ENCODE measurements at places on chromosomes 2 and 18.

DNA sequence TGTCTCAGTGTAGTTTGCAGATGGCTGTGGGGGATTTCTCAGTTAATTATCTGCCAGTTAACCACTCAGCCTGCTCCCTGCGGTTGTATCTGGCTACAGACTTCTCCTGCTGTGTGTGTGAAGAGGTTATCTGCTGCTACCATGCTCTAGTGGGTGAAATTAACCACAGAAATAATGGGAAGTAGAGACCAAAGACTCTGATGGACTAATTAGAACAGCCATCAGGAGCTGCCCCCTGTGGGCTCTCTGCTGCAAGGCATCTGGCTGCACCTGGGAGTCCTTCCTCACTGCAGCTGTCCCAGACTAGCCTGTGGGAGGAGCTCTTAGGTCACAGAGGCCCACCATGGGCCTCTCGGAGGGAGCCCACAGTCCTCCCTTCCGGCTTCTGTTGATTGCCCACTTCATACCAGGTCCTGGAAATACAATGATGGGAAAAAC, 66.6 kb downstream of the CTIF start:
- DNase-seq = no peak

DNA sequence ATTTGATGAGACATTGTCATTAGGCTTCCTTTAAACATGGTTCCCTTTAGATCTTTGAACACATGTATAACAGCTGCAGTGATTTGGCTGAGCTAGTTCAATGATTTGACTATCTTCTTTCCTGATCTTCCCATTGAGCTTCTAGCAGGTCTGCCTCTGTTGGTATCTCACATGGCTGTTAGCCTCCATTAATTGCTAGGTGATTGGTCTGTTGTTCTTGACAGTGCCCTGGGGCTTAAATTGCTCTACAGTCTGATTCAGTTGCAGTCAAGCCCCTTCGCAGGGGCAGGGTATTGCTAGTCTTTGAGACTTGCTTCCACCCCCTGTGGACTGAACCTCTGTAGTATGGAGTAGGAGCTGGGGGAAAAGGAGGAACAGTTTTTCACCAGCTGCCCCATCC, 24.1 kb downstream of the SKA1 start:
- no peak for DNase-seq

- DNase-seq = peak; percentile 40
Observed at GRCh38 chr2:45974056-45974455, 322.6 kb downstream of the PRKCE start.

DNA sequence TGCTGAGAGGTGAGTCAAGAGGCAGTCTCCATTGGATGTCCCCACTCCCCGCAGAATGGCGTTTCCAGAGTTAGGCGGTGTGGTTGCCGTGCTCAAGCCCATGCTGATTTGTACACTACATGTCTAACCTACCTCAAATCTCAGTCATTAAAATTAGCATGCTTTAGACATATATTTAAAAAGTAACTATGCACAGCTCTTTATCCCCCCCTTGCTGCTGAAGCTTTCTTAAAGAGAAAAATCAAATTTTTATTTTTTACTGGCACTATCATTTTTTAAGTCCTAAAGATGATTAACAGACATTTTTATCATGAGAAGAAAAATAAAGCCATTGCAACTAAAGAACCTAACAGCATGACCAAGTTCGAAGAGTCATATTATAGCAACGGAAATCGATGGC, 42.9 kb downstream of the BOLA3 start:
- DNase-seq = no peak

DNA sequence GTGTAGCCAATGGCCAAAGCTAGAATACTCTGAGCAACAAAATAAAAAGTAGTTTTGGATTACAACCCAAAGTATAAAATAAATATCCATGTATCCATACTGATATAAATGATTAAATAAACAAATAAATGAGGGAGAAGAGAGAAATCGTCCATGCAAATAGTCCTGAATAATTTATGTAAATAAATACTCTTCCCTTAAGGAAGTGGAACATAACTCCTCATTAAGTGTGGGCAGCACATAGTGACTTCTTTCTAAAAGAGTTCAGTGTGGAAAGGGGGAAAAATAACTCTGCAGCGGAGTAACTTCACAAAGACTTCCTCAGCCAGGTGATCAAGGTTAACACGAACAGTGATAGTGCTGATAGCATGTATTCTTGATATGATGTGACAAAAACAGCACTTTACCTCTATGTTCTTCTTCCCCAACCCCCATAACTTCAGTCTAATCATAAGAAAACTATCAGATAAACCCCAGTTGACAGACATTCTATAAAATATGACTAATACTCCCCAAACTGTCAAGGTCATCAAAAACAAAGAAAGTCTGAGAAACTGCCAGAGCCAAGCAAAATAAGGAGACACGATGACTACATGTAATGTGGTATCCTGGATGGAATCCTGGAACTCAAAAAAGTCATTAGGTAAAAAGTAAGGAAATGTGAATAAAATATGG, 30.7 kb downstream of the METTL8 start:
- DNase-seq = no peak

DNA sequence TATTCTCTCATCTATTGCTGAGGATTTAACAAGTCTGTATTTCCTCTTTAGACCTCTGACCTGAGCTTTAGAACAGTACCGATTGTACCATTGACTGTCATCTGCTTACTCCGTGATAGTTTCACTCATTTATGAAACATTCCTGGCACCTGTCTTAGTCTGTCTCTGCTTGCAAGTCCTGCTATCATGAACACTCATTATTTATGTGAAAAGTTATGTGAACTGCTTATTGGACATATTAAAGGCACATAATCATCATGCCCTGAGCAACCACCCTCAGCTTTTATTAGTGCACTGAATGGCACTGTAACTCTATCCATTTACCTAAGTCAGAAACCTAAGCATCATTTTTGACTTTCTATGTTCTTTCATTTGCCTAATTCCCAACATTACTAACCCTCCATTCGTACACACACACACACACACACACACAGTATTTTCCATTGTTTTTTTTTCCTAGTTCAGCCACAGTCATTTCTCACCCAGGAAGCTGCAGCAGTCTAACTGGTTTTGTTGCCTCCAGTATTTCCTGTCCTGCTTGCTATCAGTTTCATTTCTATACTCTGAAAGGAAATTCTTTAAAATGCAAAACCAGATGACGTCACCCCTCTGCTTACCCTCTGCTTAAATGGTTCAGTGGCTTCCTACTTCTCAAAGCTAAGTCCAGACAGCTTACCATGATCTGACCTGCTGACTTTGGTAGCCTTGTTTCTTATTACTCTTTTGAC, 146.1 kb downstream of the HAUS1 start:
- DNase-seq = peak; percentile 80

GRCh38 chr2:111632661-111633060, 251.3 kb downstream of the ANAPC1 start:
- no peak for DNase-seq

GRCh38 chr2:181042706-181043105, 62.3 kb downstream of the UBE2E3 start:
- DNase-seq = no peak

- DNase-seq = no peak
Observed at GRCh38 chr2:144944546-144945220, 424.8 kb upstream of the ZEB2 start.

DNA sequence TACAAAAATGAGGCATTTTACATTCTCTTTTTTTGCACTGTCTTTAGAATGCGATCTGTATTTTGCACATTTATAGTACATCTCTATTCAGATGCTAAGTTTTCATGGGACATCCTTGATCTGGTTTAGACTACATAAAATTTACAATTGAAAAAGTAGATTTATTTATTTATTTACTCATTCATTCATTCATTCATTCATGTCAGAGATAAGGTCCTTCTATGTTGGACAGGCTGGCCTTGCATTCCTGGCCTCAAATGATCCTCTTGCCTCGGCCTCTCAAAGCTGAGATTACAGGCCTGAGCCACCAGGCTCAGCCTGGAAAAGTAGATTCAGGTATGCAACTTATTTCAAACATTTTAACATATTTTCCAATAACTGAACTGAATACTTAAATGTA, 16.0 kb upstream of the DCTN1 start:
- DNase-seq = no peak

GRCh38 chr18:27314996-27315395, 129.9 kb upstream of the CHST9 start:
- no peak for DNase-seq

DNA sequence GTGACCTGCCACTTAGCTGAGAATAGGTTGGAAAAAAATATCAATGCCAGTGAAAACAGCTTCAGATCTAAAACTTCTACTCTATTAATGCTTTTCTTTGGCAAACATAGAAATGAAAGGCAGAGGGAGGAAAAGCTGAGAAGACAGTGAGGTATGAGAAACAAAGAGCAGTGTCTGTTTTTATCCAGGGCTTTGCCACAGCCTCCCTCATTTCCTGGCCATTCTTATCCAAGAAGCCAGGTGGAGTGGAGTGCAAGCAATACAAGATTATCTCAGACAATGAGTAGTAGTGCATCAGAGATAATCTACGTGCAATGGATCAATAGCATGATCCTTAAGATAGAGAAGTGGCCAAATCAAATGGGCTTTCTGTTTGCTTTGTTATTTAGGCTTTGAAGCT, 808.7 kb upstream of the PIK3C3 start:
- DNase-seq = no peak

DNA sequence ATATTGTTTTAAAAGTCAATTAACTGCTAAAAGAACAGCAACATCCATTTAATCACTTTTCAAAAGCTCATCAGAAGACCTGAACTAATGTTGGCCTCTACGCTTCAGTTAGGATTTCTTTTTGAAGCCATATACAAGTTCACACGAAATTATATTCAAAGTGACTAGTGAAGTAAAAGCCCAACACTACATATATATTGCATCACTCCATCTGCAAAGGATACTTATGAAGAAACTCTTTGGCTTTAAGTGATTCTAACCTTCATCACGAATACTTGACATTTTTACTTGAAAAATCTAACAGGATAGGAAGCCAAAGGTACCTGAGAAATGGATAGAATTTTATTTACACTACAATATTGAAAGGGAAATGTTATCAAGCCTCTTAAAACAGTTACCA, 50.4 kb downstream of the LRPPRC start:
- DNase-seq = no peak

- no peak for DNase-seq
Observed at GRCh38 chr2:216195565-216196029, 86.4 kb downstream of the XRCC5 start.

DNA sequence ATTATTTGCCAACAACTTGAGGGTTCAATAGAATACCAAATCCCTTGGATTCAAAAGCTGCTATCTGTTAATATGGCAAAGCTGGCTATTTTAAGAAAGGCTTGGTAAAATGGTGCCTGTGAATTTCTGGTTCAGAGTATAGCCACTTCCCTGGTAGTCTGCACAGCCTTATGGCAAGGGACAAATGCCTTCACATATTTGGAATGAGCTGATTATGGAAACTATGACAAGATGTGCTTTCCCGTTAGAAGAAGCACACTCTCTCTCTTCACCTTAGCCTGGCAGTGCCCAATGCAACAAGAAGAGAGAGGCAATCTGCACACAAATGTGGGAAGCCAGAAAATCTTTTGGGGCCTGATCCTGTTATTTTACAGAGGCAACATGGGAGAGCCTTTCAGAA, 47.5 kb upstream of the MAP3K20 start:
- no peak for DNase-seq

DNA sequence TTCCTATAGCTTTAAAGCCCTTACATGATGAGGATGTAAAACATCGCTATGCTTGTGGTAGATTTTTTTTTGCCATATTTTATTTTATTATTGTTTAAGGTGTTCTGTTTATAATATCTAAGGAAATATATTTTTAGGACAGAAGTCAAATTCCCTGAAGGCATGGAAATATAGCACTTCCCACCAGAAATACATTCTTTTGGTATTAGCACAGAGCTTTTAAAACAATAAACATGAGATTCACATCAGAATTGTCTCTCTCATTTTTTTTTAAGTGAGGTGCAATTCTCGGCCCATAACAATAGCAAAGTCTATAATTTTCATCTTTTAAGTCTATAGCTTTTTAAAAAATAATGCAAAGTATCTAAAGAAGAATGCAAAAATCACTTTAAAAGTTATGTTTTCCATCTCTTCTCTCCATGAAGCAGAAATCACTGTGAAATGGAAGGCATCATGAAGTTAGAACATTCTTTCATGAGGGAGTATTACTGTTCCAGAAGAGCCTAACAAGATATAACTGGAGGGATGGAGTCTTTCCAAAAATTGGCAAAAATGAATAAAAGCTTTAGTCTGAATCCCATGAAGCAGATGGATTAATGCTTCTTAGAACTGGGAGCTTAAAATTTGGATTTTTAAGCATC, 283.6 kb upstream of the TRIB2 start:
- DNase-seq = no peak

GRCh38 chr2:99593692-99594427, 104.0 kb upstream of the REV1 start:
- DNase-seq = no peak

DNA sequence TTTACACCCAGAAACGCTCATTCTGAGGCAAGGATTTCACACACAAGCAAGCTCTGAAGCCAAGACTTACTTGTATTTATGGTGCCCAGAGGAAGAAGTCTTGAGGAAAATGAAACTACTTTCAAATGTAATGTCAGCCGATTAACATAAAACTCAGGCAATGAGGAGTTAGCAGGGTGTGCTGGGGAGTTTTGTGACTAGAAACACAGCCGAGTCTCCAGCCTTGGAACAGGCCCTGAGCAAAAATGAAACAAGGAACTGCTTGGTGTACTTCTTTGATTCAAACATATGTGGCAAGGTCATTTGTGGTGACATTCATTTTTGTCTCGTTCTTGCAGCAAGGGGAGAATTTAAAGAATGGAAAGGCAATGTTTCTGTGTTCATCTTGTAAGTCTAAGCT, 4.5 kb downstream of the DYTN start:
- DNase-seq = peak; percentile 38

GRCh38 chr2:54957321-54957999, 92.8 kb downstream of the RTN4 start:
- DNase-seq = no peak

GRCh38 chr2:227761740-227762476, 16.2 kb downstream of the SCYGR8 start:
- DNase-seq = no peak

GRCh38 chr2:205171261-205171940, 510.9 kb upstream of the NRP2 start:
- no peak for DNase-seq

DNA sequence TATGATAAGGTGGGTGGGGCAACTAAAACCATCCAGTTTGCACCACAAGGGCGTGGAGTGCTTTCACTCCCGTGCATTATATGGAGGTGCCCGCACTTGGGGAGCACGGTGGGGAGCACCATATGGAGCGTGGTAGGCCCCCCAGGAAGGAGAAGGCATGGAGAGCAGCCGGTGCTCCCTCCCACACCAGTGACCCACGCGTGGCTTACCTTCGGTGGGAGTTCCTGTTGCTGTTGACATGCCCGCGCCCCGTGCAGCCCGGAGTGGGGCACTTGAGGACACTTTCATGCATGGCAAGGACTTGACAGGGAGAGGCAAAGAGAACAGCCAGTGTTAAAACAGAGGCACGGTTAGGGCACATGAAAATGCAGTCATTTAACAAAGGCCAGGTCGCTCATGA, 167.5 kb upstream of the PXDN start:
- no peak for DNase-seq

All from GM06990 (cell line).